ENCODE measurements at places on chromosomes 5 and 9. TPM values are rescaled to one million over a fixed set of nuclear protein-coding genes. Genes with fewer than 3 reads are reported as not detected.

PTPA gene
- total RNA-seq = 135 TPM

CTNNAL1 gene
- total RNA-seq = 51.7 TPM

LOX gene
- total RNA-seq = 1.6 TPM

APC gene
- total RNA-seq = 9.5 TPM

CSF2 gene
- 0.39 TPM for total RNA-seq

SLC4A9 gene
- 0.01 TPM for total RNA-seq

All from A549 treated with CpdA at 1 μM for 4 hours (cell line).